Cortex of kidney (tissue), 1 donor: ENCODE measurements at places on chromosomes 6 and 20.
A peak's percentile ranks its signal among the peaks of the same experiment; 100 is the strongest.

DNA sequence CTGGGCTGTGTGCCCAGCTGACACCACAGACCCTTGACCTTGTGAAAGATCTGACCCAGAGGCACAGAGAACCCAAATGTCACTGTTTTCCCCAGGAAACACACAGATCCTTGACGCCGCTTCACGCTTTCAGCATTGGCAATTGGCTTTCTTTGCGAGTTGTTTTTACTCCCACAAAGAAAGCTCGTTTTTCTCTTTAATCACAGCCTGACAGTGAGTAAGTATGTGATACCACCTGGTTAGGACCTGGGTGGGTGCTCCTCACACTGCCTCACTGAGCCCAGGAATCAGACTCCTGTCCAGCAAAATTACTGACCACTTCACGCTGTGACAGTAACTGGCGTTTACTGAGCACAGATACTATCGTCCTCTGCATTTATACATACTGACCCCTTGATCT lies 13.0 kb downstream of the RPL10A start:
- no peak for DNase-seq

DNA sequence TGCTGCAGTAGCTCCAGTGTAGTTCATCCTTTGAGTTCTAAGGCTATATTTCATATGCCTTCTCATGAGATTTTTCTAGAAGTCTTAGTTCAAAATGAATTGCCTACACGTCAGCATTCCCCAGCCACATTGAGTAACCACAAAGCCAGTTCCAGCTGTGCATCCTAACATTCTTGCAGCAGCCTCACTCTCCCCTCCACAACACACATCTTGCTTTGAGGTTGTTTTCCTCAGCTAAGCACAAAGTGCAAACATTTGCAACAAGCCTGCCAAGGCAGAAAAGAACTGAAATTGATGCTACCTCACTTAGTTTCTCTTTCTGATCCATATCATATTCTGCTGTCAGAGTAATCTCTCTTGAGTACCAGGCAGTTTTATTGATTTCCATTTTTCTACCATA lies 160.7 kb upstream of the KCNQ5 start:
- no peak for DNase-seq

GRCh38 chr6:7475081-7475480 lies 66.4 kb upstream of the DSP start:
- no peak for DNase-seq

GRCh38 chr6:25219216-25219916 lies 59.8 kb upstream of the CARMIL1 start:
- DNase-seq, result no peak

- DNase-seq, result no peak
Observed at GRCh38 chr6:104700371-104701185, 159.1 kb downstream of the HACE1 start.

GRCh38 chr6:154733183-154733625 lies at the start of gene SCAF8:
SCAF8 (plus strand) TSS chr6:154733416; CDS start chr6:154733901, 485 bp downstream.
- DNase-seq, result peak; percentile 23

- no peak for DNase-seq
Observed at GRCh38 chr6:155328539-155329459, 14.5 kb upstream of the TFB1M start.
